ENCODE measurements at places on chromosomes 7 and 10. TPM values are rescaled to one million over a fixed set of nuclear protein-coding genes. Genes with fewer than 3 reads are reported as not detected.

DNA sequence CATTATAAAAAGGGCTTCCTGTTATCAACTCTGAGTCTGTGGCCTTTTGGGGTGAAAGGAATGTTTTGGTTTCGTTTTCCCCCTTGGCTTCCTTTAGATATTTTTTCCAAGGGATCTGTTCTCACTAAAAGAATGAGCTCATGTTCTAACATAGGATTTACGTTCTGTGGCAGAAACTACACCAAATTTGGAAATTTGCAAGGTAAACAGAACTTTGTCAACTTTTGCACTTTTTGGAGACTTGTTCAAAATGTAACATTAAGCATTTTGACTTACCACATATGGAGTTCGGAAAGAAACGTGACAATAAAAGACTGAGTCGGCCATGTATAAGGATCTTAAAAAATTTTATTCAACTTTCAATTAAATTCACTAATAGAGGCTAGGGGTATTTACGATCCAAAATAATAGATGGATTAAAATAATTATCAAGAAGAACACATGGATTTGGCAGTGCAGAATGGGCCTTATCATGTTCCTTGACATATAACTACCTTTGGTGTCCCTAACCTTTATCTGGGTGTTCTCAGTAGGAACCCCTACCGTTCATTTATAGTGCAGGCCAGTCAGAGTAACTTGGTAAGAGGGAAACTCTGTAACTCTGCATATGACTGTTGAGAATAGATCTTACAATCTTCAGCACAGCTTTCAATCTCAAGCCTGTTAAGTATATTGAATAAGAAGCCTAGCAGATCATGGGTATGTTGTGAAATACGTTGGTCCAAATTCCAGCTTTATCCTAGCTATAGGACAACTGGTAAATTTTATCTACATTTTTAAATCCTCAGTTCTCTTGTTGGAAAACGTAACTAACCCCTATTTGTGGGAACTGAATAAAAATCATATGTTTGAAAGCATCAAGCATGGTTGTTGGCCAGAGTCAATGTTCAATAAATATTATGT, 11.8 kb downstream of the CPED1 start:
- DNase-seq, result peak; percentile 71

C10orf105 gene
- total RNA-seq, result not detected

VWC2 gene
- total RNA-seq, result not detected

DNA sequence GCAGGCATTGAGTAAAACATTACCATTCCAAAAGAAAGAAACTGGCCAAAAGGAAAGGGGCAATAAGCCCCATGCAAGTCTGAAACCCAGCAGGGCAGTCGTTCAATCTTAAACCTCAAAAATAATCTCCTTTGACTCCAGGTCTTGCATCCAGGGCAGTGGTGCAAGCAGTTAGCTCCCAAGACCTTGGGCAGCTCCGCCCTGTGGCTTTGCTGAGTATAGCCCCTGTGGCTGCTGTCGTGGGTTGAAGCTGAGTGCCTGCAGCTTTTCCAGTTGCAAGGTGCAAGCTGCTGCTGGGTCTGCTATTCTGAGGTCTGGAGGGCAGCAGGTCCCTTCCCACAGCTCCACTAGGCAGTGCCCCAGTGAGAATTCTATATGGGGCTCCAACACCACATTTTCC, 580.1 kb upstream of the AUTS2 start:
- no peak for DNase-seq

SEMA3E gene
- 1.6 TPM for total RNA-seq

DNA sequence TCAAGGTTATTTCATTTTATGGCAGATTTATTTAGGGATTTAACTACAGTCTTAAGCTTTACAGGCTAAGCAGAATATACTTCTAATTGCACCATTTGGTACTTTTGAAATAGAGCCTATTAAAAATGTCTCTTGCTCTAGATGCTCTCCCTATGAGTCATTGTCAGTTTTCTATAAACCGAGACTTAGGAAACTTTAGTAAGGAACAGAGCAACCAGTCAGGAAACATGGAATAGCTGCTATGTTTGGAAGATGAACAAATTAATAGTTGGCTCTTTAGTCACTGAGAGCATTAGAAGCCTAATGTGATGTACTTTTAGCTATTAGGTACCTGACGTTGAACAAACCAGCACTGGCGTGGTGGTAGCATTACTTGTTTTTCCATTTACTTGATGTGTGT, 35.3 kb downstream of the INPP5F start:
- DNase-seq, result peak; percentile 87

PVRIG gene
- not detected for total RNA-seq

GRCh38 chr7:155219947-155220769, 77.5 kb upstream of the INSIG1 start:
- peak; percentile 65 for DNase-seq

GRCh38 chr10:117221156-117221711, 19.7 kb upstream of the SLC18A2 start:
- DNase-seq, result peak; percentile 66

GRCh38 chr10:31320550-31321211, 1.7 kb downstream of the ZEB1 start:
- peak; percentile 67 for DNase-seq

DNA sequence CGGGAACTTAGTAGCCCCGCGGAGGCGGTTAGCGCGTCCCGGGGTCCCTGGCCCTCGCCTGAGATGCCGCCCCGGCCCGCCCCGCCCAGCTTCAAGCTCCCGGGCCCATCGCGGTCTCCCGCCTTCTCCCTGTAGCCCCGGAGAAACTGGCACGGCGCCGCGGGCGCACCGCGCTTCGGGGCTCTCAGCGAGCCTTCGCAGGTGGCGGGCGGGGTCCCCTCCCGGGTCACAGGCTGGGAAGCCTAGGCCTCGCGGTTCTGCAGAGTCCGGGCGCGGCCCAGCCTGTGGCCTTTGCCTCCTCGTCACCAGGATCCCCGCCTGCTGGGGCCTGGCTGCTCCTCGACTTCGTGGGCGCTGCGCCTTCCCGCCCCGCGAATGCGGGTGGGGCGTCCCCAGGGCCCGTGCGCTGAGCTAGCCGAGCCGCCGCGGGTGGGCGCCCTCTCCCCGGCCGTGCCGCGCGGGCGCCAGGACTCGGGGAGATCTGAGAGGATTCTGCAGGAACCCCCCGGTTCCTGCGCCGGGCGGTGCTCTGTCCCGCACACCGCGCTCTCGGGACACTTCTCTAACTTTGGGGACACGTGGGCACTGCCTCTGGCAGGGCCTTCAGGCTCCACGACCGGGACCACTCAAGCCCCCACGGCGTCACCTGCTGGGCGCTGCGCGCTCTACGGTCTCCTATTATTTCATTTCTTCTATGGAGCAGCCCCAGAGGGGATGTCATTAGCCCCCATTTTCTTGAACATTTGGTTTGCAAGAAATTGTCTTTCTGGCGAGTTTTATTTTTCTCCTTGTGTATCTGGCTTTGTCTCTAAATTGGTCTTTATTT, 682 bp upstream of the RGS10 start:
- DNase-seq, result peak; percentile 72

KCND2 gene
- 2.7 TPM for total RNA-seq

- DNase-seq, result no peak
Observed at GRCh38 chr7:141313896-141314295, 237.3 kb upstream of the AGK start.

DNA sequence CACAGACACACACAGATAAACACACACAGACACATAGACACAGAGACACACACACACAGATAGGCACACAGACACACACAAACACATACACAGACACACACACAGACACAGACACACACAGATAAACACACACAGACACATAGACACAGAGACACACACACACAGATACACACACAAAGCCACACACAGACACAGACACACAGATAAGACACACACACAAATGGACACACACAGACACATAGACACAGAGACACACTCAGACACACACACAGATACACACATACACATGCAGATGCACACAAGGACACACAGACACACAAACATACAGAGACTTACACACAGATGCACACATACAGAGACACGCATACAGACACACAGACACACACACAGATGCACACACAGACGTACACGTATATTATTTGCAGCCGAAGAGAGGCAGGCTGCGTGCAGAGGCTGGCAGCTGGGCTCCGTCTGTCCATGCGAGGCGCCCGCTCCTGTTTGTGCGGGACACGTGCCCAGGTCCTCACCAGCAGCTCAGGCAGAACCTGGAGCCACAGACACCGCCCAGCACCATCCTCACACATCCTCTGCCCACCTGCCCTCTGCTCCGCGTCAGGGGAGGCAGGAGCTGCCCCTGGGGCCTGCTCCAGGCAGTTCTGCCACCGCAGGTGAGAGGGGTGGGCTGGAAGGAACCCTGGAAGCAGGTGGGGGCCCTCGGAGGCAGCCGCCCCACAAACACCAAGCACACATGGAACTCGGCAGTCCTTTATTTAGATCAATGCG, 1.2 kb downstream of the CALML5 start:
- no peak for DNase-seq

GRCh38 chr7:129773871-129774270, 162.4 kb downstream of the NRF1 start:
- DNase-seq, result no peak

Data from GM23248 (cell line).